ENCODE measurements at places on chromosomes 16 and 17.

- DNase-seq = no peak
Measured at GRCh38 chr17:62816282-62816839, 8.2 kb upstream of the MARCHF10 start.

DNA sequence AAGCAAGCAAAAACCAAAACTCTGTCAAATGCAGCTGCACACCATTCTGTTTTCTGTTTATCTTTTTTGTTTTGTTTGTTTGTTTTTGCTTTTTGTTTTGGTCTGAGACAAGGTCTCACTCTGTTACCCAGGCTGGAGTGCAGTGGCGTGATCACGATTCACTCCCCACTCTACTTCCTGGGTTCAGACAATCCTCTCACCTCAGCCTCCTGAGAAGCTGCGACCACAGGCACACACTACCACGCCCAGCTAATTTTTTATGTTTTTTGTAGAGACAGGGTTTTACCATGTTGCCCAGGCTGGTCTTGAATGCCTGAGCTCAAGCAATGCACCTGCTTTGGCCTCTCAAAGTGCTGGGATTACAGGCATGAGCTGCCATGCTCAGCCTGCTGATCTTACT is 19.3 kb upstream of the SLFN13 start:
- no peak for DNase-seq

DNA sequence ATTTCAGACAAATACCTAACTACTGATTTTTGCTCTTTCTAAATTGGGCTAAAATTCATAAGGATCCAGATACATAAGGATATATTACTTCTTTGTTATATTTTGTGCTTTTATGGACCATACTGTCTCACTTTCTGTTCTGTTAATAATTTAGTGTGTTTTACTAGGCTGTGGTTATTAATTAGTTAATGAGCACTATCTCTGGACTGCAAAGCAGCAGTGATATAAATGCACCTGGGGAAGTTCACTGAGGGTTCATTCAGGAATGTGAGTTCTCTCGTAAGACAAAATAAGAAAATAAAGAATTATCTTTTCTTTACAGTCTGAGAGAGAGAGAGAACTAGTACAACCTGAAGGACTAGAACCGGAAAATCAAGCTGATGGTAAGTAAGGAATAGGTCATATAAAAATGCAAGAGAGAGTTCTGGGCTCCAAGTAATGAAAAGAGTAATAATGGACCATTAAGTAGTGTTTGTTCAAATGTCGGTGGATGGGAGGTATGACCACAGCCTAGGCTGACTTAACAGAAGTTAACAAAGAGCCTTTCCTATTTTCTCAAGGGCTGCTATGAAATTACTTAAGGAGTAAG is 55.6 kb downstream of the IKZF3 start:
- DNase-seq = no peak

- no peak for DNase-seq
Measured at GRCh38 chr17:45408611-45409421, 23.9 kb downstream of the ARHGAP27 start.

- DNase-seq = no peak
Measured at GRCh38 chr17:61253362-61253761, 146.3 kb upstream of the TBX2 start.

- DNase-seq = no peak
Measured at GRCh38 chr16:11460820-11461594, 115.7 kb downstream of the RMI2 start.

- no peak for DNase-seq
Measured at GRCh38 chr17:63842173-63842539, 329 bp downstream of the SMARCD2 start.

DNA sequence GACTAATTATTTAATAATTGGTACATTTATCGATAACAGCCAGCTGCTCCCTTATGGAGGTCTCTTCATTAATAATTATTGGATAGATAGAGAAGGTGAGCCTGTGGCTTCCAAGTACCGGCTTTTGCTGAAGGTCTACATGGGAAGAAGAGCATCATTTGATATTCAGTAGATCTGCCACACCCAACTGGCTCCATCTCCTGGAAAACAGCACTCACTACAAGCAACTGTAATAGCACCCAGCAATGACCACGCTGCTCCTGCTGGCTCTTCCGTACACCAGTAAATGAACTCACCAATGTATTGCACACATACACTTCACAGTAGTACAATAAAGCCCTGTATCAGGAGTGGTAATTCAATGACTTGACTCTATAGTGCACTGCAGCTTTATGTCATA is 19.5 kb downstream of the MARVELD3 start:
- DNase-seq = no peak

GRCh38 chr16:85159179-85159980 is 47.1 kb upstream of the CIBAR2 start:
- DNase-seq = no peak

- no peak for DNase-seq
Measured at GRCh38 chr17:3565143-3565542, 7.5 kb upstream of the TRPV3 start.

DNA sequence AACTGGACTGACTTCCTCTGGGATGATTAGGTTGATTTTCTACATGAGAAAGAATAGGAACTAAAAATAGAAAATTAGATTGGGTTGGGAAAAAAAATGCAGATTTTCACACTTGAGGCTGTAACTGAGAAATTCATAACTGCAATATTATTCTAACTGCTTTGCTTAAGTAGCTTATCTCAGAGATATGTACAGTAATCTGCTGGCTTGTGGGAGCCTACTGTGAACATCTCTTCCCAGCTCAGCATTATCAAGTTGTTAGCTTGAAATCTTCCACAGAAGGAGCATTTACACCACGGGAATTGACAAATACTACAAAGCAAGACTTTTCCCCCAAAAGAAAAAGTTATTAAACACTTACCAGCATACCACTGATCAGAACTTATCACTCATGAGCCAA is 58.9 kb downstream of the CNTNAP4 start:
- DNase-seq = no peak

- no peak for DNase-seq
Measured at GRCh38 chr16:88713568-88714419, 7.5 kb downstream of the CTU2 start.

GRCh38 chr16:65070831-65071432 is 50.9 kb downstream of the CDH11 start:
- DNase-seq = no peak

- no peak for DNase-seq
Measured at GRCh38 chr16:48537909-48538745, 71.9 kb downstream of the N4BP1 start.

GRCh38 chr17:32185875-32186274 is 43.6 kb downstream of the RHOT1 start:
- no peak for DNase-seq

DNA sequence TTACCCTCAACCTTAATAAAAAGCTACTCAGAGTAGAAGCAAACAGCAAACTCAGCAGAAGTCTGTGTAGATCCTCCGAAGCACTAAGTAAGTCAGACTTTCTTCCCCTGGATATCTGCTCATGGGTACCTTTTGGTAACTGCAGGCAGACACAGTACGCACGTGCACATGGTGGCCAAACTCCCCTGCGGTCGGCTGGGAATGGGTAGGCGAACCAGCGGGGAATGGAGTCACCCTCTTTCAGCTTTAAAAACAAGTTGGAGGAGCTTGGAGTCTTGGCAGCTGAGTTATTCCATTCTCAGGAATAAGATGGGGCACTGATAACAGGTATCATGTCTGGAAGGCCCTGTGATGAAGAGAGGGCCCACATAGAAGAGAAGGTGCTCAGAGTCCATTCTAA is 16.3 kb downstream of the CYB561 start:
- DNase-seq = no peak

GRCh38 chr16:69465881-69466280 is 41.5 kb downstream of the CYB5B start:
- DNase-seq = no peak

GRCh38 chr16:83676086-83676485 is 131.7 kb upstream of the HSBP1 start:
- no peak for DNase-seq

- no peak for DNase-seq
Measured at GRCh38 chr16:2425008-2425518, 4.2 kb upstream of the CCNF start.

GRCh38 chr16:73304008-73304774 is 256.3 kb upstream of the ZFHX3 start:
- no peak for DNase-seq

All from stimulated activated naive CD8-positive, alpha-beta T cell treated with anti-CD3 and anti-CD28 coated beads, Interleukin-15, amount 100 ng/mL, for 72 hours (primary cell).